Mammary epithelial cell (primary cell): ENCODE measurements at places on chromosomes 4 and X. TPM values are rescaled to one million over a fixed set of nuclear protein-coding genes. Genes with fewer than 3 reads are reported as not detected.

The ARHGAP10 gene
- total RNA-seq = 22.5 TPM

The AMTN gene
- total RNA-seq = not detected

The NRK gene
- total RNA-seq = 1.5 TPM

- DNase-seq = peak; percentile 37
Observed at GRCh38 chr4:142824368-142824767, 21.7 kb downstream of the INPP4B start.

The TMPRSS11B gene
- total RNA-seq = not detected in 2 replicates

The AMBN gene
- not detected for total RNA-seq

GRCh38 chr4:14835288-14835687 is 167.0 kb upstream of the CPEB2 start:
- DNase-seq = no peak

DNA sequence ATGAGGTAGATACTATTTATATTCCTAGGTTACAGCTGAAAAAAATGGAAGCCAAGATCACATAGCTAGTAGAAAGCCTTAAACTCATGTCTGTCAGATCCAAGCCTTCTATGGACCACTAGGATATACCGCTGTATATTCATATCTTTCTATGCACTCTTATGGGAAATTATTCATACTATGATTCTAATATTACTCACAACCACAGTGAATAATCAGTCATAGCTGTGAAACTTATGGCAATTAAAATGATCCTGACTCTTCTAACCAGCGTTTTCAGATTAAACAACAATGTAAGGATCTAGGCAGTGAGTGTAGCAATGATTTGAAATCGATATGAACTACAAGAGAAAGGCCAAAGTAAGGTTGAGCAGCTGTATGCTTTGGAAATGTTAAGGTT is 111.0 kb downstream of the RASGEF1B start:
- DNase-seq = peak; percentile 67

DNA sequence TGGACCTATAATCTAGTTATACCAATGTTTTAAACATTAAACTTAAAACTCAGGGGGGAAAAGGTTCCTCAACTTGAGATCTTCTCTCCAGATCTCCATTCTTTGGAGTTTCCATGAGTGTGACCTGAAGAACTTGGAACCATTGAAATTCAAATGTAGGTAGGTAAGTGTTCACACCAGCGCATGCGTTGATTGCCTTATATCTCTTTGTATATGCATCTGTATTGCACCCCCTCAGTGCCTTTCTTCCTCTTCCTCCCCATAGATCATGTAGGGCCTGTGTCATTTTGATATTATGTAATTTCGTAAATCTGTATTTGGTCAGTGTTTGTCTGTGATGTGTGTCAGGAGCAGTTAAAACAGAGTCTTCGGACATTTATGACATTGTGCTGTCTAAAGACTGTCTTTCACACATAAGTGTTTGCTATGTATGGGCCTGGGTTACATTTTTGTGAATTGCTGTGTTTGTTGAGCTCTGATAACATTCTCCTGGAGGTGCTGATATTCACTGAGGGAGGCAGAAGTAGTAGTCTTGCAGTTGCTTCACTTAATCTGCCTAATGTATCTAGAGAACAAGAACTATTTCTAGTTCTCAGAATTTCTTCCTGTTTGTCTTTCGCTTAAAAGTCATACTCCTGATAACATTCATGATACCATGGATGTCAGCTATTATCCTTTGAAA is 126.3 kb downstream of the RAP1GDS1 start:
- no peak for DNase-seq

DNA sequence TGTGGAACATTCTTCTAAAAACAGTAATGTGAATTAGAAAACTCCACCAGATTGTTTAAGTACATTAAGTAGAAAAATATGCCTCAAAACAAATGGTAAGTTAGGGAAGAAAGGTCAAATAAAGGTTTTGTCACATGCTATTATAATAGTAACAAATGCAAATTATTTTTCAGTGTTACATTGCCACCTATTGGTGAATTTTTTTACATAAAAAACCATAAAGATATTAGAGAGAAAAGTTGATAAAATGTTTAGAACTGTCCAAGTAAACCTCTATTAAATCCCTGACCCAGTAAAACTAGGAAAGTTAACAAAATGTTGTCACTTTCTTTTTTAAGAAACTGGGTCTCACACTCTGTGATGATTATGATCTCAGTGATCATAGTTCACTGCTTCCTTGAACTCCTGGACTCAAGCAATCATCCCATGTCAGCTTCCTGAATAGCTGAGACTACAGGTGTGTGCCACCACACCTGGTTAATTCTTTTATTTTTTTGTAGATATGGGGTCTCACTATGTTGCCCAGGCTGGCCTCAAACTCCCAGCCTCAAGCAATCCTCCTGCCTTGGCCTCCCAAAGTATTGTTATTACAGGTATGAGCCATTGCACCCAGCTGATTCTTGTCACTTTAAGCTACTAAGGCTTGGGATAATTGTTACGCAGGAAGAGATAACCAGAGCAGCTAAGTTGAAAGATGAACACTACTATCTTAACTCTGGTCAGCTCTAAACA is 157.6 kb downstream of the ATRX start:
- no peak for DNase-seq

The HDX gene
- 3.7 TPM in 2 replicates for total RNA-seq

The IL2RG gene
- not detected in 2 replicates for total RNA-seq

The PDLIM3 gene
- 9.0 TPM for total RNA-seq

DNA sequence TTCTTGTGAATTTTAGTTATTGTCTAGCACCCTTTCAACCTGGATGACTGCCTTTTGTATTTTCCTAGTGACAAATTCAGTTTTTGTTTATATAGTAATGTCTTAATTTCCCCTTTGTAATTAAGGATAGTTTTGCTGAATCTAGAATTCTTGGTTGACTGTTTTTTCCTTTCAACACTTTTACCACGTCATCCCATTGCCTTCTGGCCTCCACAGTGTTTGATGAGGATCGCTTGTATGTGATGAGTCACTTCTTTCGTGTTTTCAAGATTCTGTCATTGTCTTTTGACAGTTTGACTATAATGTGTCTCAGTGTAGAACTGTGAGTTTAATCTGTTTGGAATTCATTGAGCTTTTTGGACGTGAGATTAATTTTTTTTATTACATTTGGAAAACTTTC is 30.1 kb downstream of the KDM6A start:
- DNase-seq = peak; percentile 86

The UCP1 gene
- not detected in 2 replicates for total RNA-seq

GRCh38 chr4:156053174-156053573 is 99.5 kb upstream of the CTSO start:
- peak; percentile 86 for DNase-seq

The ARMCX2 gene
- 59.7 TPM for total RNA-seq

The DMD gene
- 73.2 TPM for total RNA-seq

DNA sequence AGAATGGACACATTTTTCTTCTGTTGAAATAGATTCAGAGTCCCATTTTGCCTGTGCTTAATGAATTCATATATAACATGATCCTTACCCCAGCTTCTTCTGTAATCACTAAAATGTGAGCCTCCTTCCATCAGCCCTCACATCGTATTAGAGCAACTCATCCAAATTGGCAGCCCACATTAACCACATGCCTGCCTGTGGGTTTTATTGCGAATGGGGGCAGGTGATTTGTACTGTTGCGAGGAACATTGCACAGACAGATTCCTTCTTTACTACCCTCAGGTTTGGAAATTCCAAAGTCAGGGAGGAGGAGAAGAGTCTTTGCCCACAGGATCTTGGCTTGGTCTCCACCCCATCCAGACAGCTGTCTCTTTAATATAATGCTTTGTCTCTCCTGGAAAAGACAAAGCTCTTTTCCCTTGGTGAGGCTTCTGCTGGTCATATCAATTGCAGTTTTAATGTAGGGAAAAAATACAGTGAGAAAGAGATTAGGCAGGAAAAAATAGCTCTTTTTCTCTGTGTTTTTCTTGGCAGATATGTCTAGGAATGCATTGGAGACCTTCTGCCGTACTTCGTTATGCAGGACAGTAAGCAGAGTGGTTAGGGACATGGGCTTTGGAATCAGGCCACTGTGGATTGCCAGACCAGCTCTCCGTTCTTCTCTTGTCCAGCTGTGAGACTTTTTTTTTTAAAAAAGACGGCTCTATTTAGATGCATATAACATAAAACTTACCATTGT is 371.2 kb downstream of the AFF2 start:
- DNase-seq = peak; percentile 94

DNA sequence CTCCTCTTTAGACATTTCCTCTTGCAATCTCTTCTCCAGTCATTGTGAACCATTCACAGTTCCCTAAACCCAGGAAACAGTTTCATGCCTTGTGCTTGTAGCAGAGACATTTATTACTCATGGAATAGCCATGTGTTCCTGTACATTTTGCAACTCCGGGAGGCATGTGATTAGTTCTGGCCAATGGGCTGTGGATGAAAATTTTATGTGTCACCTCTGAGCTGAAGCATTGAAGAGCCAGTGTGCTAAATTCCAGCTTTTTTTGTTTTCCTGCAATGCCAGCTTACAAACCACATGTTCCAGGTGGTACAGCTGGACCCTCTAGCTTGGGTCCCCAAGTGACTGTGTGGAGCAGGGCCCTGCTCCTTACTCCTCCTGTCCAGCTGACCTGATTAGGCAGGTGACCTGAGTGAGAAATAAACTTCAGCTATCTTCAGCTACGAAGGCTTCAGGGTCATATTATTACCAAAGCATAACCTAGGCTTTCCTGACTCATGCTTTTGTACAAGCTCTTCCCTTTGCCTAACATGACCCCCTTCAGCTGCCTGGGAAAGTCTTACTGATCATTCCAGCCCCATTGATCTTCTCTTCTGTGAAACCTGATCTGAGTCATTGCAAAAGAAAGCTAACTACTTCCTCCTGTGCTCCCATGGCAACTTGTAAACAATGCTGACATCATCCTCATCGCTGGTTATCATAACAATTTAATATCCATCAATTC is 200.4 kb downstream of the PTTG2 start:
- peak; percentile 97 for DNase-seq

GRCh38 chr4:109169170-109169569 is 133.3 kb downstream of the COL25A1 start:
- no peak for DNase-seq

DNA sequence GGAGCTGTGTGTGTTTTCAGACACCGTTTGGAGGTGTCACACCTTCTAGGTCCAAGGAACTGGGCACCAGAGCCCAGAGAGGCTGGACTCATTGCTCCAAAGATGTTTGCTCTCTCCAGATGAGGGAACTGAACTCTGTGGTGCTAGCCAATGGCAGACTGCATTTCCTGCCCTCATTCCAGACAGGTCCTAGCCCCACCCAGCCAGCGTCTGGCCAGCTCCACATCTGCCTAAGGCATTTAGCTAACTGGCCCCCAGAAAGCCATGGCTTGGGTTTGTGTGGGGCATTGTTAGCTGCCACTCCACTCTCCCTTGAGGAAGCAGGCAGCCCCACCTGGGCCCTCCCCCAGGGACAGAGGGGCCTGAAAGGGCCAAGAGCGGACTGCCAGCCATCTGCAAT is 11.4 kb downstream of the FGD1 start:
- DNase-seq = no peak

The WDR45 gene
- total RNA-seq = 55.0 TPM

GRCh38 chr4:72418458-72418857 is 150.6 kb downstream of the ADAMTS3 start:
- DNase-seq = peak; percentile 33

The MXRA5 gene
- 2.9 and 8.2 TPM in 2 replicates for total RNA-seq

The PABPC1L2B gene
- not detected for total RNA-seq

DNA sequence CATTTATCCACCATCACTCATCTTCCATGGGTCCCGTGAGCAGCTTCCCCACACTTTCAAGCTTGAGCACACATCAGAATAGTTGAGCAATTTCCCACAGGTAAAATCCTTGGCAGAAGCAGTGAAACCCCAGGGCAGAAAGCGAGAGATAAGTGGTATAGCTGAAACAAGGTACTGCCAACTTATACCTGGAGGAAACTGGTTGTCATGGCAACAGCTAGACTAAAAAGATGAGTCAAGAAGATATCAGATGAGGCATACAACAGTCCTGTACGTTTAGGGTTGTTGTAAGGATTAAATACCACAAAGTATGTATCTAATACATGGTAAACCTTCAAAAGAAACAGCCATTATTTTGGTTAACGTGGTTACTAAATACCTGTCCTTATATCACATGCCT is 66.9 kb upstream of the PHOX2B start:
- DNase-seq = peak; percentile 16

DNA sequence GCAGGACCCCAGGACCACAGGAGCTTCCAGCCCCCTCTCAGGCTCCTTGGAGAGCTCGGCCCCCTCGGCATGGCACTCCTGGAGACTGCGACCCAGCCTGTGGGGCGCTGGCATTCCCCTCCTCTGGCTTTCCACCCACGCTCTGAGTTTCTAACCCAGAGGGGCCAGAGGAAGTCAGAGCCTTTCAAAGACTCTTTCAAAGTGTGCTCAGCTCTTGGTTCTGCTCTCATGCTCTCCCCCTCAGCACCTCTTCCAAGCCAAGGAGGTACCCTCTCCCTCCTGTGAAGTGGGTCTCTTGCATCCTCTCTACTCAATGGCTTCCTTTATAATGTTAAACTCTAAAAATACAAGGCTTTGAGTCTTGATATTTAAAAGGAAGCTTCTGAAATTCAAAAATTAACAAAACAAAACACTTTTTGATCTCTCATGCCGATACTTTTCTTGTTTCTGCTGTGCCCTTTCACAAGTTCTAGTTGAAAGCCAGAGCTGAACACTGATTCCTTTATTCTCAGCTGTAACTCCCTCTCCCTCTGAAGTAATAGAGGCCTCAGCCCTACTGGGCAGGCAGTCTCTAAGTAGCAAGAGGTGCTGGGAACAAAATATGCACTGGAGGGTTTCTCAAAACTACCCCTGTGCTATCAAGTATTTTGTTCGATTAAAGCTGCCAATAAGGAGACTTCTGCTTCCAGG is 82.8 kb downstream of the NAT8L start:
- no peak for DNase-seq

The SORCS2 gene
- total RNA-seq = 1.2 and 1.6 TPM in 2 replicates

- DNase-seq = peak; percentile 61
Observed at GRCh38 chr4:140718241-140718952, 37.8 kb downstream of the TBC1D9 start.

DNA sequence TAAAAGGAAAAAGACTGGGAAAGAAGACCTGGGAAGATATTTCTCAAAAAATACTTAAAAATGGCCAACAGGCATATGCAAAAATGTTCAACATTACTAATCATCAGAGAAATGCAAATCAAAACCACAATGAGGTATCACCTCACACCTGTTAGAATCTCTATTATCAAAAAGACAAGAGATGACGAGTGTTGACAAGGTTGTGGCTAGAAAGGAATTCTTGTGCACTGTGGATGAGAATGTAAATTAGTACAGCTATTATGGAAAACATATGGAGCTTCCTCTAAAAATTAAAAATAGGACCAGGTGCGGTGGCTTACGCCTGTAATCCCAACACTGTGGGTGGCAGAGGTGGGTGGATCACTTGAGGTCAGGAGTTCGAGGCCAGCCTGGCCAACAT is 50.0 kb downstream of the C4orf46 start:
- DNase-seq = peak; percentile 48
